ENCODE measurements at places on chromosomes 16 and 17. TPM values are rescaled to one million over a fixed set of nuclear protein-coding genes. Genes with fewer than 3 reads are reported as not detected.
A peak's percentile ranks its signal among the peaks of the same experiment; 100 is the strongest.

DNA sequence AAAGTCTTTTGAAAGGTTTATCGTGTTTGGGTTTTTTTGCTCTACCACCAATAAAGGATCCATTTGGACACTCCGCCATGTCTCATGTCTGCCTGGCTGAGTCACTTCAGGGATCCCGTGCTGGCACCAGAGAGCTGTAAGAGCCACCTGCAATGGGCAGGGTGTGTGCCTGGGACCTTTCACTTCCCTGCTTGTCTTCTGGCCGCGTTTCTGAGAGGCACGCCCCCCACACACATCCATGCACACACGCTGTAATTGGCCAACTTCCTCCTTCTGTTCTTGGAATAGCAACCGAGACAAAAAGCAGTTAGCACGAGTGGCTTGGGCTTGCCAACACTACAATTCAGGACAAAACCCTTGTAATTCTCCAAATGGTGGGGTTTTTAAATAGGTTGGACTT is 9.8 kb upstream of the SOST start:
- H3K27ac ChIP-seq, result no peak overlapping the region
- DNase-seq, result no peak
- H3K36me3 ChIP-seq, result no peaks in the 10 kb centered on the region
- no peak overlapping the region for H3K4me3 ChIP-seq

DNA sequence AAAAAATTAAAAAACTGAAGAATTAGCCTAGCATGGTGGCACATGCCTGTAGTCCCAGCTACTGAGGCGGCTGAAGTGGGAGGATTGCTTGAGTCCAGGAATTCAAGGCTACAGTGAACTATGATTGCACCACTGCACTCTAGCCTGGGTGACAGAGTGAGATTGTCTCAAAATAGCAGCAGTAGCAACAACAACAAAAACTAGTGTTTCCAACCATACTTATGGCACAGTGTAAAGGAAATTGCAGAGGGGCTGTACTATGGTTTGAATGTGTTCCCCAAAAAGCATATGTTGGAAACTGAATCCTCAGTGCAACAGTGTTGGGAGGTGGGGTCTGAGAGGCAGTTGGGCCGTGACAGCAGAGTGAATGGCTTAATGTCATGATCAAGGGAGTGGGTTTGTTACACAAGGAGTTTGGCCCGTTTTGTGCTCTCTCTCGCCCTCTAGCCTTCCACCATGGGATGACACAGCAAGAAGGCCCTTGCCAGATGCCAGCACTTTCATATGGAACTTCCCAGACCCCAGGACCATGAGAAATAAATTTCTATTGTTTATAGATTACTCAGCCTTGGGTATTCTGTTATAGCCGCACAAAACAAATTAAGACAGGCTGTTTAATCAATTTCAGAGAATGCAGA is 70.0 kb downstream of the PGS1 start:
- H3K27me3 ChIP-seq, result no peaks in the 10 kb centered on the region
- H3K36me3 ChIP-seq, result no peaks in the 10 kb centered on the region
- DNase-seq, result no peak
- H3K27ac ChIP-seq, result no peak overlapping the region
- no peak overlapping the region for H3K4me3 ChIP-seq
- H3K4me1 ChIP-seq, result no peaks in the 10 kb centered on the region

DNA sequence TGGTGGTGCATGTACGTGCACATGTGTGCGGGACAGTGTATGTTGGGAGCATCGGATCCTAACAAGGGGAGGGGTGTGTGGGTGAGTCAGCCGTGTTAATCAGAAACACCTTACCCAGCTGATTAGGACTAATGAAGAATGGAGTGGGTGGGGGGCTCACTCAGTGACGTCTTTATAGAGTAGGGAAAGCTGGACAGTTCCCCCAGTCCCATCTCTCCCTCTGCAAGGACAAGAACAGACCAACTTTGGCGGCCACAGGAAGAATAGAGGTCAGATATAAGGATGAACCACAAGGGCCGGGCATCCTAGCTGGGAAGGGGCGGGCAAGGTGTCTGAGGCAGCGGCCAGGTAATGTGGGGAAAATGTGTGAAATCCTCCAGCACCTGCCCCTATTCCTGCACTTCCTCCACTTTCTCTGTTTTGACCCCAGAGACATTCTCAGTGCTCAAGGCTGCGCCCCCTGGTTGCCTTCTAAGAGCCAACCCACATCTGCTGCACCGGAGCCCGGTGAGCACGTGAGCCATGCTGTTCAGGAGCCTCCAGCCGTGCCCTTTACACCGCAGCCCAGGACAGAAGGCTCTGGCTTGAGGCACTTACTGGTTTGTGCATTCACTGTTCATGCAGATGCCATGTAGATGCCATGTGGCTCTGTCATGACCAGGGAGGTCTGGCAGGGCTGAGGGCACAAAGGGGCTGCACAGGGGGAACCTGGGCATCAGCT is 18.9 kb upstream of the TBX21 start:
- DNase-seq, result no peak
- H3K4me3 ChIP-seq, result no peak overlapping the region
- H3K4me1 ChIP-seq, result no peaks in the 10 kb centered on the region
- H3K36me3 ChIP-seq, result no peaks in the 10 kb centered on the region
- no peak overlapping the region for H3K27ac ChIP-seq
- peaks cover 5% of the 10 kb centered on the region for H3K27me3 ChIP-seq

The TPSD1 gene
- 0.26 TPM for total RNA-seq

- no peak overlapping the region for H3K27ac ChIP-seq
- H3K36me3 ChIP-seq, result peaks cover 58% of the 10 kb centered on the region
- no peaks in the 10 kb centered on the region for H3K4me1 ChIP-seq
- H3K27me3 ChIP-seq, result no peaks in the 10 kb centered on the region
- no peak overlapping the region for H3K4me3 ChIP-seq
- no peak for DNase-seq
Observed at GRCh38 chr17:35607239-35607847, 20.2 kb downstream of the AP2B1 start.

GRCh38 chr17:29074488-29074887 is 31.5 kb downstream of the PIPOX start:
- H3K4me3 ChIP-seq, result no peak overlapping the region
- no peaks in the 10 kb centered on the region for H3K27me3 ChIP-seq
- DNase-seq, result no peak
- H3K4me1 ChIP-seq, result no peaks in the 10 kb centered on the region

DNA sequence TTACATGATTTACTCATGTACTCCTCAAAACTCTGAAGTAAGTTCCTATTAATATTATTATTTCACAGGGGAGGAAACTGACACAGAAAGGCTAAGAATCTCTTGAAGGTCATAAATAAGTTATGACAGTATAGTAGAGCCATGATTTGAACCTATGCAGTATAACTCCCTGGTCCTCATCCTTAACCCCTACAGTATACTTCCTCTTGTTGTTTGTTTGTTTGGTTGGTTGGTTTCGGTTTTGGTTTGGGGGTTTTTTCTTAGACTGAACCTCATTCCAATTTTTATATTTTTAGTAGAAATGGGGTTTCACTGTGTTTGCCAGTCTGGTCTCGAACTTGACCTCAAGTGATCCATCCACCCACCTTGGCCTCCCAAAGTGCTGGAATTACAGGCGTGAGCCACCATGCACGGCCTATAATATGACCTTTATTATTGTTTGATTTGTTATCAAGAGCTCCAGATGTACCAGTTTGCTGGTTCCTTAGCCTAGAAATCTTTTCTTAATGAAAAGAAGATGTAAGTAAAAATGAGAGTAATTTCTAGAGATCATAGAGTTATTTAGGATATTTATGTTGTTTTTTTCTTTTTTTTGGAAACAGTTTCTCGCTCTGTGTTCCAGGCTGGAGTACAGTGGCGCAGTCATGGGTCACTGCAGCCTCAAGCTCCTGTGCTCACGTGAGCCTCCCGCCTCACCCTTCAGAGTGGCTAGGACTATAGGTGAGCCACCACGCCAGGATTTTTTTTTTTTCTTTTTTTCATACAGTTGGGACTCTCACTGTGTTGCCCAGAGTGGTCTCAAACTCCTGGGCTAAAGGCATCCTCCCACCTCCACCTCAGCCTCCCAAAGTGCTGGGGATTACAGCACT is 4.8 kb downstream of the PRR11 start:
- no peaks in the 10 kb centered on the region for H3K27me3 ChIP-seq
- H3K36me3 ChIP-seq, result peaks cover 5% of the 10 kb centered on the region
- peak overlapping the region; percentile 95 for H3K27ac ChIP-seq
- peak overlapping the region; percentile 30 for H3K4me3 ChIP-seq
- H3K4me1 ChIP-seq, result peaks cover 23% of the 10 kb centered on the region
- DNase-seq, result no peak

GRCh38 chr17:72715906-72716572 is 376.4 kb downstream of the SLC39A11 start:
- peaks cover 54% of the 10 kb centered on the region for H3K4me1 ChIP-seq
- H3K4me3 ChIP-seq, result peak overlapping the region; percentile 22
- H3K36me3 ChIP-seq, result no peaks in the 10 kb centered on the region

Data from Panc1 (cell line).